ENCODE measurements at places on chromosomes 12 and 14.

DNA sequence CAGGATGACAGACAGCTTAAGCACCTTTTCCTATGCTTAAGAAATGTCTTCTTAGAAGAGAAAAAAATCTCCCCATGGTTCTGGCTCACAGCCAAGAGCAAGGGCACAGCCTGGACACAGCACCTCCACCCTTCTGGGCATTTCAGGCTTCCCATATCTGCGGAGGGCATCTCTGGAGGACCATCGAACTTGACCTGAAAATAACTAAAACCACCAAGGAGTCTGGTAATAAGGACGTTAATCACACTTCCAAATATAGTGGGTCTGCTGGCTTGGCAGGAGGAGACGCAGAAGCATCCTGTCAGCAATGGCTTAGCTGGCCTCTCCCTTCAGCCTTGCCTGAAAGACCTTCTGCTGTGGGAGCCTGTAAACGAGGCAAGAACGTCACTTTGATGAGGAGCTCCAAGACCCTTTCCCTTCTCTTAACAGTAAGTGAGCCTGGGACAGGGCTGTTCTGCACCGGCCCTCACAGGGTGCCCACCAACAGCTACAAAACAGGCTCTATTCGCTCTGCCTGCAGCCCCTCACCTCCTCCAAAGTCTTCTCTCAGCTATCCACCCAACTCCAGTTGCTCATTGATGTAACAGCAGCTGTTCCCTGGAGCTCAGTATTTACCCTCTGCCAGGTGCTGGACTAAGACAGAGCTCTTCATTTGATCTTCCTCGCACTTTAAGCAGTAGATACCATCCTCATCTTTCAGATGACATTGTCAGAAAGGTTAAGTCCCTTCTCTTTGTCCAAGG is 13.2 kb downstream of the SETD3 start:
- no peak for DNase-seq

DNA sequence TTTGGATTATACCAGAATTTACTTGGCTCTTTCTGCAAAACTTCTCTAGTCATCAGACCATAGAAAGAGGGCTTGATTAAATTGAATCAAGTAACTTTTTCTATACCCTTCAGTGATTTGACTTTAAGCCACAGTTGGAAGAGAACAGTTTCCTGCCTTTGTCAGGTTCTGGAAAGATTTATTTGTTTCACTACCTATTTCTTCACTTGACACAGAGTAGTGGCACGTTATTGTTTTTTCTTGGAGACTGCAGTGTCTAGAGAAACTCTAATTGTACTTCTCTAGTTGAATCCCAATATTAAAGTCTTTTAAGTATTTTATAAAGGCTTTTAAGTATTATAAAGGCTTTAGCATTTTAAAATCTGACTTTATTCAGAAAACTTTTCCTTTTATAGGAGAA is 138.1 kb downstream of the TMEM117 start:
- no peak for DNase-seq

DNA sequence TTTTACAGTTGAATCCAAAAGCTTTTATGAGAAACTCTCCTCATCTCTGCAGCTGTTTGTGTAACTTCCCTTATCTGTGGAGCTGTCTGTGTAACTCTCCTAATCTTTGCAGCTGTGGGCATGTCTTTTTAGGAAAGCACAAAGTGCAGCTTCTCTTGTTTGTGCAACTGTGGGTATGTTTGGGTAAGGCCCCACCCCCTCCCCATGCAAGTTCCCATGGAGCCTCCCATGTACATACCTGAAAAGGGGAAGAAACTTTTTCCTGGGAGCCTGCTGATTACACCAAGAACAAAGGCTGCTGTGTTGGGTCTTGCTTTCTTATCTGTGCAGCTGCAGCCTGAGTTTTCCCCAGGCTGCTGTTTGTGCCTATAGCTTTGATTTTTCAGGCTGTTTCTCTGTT is 42.7 kb upstream of the CDKN3 start:
- no peak for DNase-seq

- no peak for DNase-seq
Observed at GRCh38 chr12:25107920-25108319, 87.0 kb downstream of the DNAI7 start.

DNA sequence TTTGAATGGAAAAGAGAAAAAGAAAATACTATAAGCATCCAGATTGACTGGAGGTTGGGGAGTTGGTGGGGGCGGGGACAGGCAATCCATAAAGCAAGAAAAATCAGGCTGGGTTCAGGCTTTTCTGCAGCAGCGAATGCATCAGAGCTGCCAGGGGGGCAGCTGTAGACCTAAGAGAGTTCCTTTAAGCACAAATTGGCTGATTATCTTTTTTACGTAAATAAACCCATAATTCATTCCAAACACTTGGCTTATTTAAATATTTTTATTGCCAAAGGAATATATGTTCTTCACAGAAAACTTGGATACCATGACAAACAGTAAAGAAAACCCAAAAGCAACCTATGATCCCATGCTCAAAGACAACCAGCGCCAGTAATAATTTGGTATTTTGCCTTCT is 10.2 kb downstream of the BDKRB2 start:
- no peak for DNase-seq

DNA sequence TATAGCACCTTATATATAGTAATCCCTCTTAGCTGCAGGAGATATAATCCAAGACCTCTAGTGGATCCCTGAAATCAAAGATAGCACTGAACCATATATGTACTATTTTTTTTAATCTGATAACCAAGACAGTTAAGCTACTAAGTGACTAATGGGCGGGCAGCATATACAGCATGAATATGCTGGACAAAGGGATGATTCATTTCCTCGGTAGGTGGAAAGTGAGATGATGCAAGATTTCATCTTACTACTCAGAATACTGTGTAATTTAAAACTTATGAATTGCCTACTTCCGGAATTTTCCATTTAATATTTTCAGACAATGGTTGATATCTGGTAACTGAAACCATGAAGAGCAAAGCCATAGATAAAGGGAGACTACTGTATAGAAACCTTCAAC is 36.2 kb downstream of the PRMT8 start:
- DNase-seq = no peak

DNA sequence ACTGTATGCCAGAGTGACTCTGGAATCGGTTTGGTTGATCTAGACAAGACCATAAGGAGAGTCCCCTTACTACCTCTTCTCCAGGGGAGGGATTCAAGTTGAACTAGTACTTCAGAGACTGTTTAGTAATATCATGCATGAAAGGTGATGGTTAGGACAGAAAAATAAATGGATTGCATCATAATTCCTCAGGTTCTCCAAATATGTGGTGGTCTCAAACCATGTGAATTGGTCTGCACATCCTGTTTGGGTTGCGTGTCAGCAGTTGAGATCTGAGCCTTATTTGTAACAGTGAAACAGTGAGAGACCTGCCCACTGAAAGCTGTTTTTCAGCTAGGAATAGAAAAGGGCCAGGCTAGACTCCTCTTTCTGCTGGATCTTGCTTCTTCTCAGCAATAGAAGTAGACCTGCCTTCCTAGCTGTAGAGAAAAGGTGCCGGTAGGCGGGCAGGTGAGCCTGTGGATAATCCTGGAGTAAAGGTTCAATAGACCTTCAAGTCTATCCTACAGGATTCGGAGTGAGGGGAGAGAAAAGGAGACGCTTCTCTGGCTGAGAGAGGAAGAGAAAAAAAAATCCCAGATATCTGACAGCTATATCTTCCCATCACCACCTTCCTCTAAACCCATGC is 258.5 kb upstream of the E2F7 start:
- DNase-seq = no peak

- no peak for DNase-seq
Observed at GRCh38 chr12:42985506-42985905, 396.0 kb upstream of the PRICKLE1 start.

GRCh38 chr14:46686652-46687051 is 35.1 kb upstream of the RPL10L start:
- DNase-seq = no peak

- DNase-seq = peak; percentile 70
Observed at GRCh38 chr14:22689199-22689598, 45.0 kb upstream of the OR6J1 start.

GRCh38 chr14:43894534-43894933 is 612.5 kb downstream of the FSCB start:
- peak; percentile 3 for DNase-seq

DNA sequence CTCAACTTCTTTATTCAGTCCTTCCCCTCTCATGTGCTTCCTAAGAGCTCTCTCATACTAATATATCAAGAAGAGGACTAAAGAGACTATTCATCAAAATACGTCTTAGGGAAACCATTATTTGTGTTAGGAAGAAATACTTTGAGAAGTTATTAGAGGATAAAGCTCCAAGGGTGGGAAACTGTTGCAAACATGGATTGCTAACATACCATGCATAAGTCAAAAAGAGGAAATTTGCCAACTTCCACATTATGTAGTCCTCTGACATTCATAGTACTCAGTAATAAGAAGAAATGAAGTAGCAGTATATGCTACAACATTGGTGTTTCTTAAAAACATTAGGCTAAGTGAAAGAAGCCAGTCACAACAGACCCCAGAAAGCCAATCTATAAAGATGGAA is 128.8 kb upstream of the CLEC14A start:
- no peak for DNase-seq

- no peak for DNase-seq
Observed at GRCh38 chr12:38772437-38772836, 133.0 kb downstream of the CPNE8 start.

DNA sequence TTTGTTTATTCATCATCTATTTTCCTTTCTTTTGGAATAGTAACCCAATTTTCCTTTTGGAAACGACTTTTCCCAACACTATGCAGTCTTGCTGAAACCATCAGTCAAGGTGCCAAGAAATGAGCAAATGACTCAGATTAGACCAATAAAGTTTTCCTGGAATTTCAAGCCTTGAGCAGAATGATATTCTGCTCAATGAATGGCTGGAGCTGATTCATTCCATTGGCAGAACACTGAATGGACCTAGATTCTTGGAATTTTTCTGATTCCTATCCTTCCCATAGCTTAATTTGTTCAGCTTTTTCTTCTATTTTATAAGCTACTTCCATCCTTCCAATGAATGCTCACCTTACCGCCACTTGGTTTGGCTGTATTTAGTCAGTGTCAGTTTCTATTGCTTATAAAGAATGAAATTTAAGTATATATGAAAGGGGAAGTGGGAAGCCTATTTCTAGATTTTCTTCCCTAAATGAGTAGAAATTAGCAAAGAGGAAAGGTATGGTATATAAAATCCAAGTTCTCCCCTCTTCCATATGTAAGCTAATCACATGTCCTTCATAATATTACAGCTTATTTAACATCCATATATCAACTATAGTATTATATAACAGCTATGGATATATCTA is 89.0 kb downstream of the C14orf39 start:
- DNase-seq = no peak

- DNase-seq = peak; percentile 59
Observed at GRCh38 chr14:50957296-50957695, 13.0 kb upstream of the PYGL start.

- DNase-seq = no peak
Observed at GRCh38 chr12:57750561-57751431, 1.3 kb downstream of the CDK4 start.

DNA sequence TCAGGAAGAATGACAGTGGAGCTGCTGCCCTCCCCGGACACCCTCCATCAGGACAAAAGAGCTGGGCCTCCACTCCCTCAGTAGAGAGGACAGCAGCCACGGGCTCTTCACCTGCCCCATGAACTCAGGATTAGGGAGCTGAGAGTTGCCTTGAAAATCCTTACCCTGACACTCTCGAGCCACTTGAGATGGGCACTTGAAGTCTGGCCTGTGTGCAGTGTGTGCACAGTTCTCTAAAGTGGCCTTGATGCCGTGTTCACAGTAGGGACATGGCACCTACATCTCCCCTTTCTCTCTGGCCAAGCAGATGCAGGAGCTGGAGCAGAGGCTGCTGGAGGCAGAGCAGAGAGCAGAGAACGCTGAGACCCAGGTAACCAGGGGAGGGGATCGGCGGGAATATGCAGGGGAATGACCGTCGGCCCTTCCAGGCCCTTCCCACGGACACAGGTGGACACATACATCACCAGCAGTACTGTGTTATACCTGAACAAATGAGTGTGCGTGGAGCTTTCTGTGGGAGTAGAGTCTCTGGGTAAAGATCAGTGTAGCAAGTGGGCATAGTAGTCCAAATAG is 22.5 kb downstream of the PLEKHH1 start:
- DNase-seq = no peak

DNA sequence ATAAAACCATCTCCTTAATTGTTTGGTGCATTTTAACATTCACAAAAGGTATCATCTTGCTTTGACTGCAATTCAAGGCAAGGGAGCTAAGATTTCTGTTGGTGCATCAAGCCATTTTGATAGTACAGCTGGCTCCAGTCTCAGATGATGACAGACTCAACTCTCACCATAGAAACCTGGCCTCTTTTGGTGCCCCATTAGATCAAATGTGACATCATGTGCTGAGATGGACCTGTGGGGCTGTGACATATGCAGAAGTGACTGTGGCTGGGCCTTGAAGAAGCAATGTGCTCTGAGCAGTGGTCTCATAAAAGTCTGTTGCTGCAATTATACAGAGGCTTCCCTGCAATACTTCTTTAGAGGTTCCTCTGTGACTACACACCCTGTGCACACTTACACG is 88.4 kb downstream of the SLC2A13 start:
- no peak for DNase-seq

DNA sequence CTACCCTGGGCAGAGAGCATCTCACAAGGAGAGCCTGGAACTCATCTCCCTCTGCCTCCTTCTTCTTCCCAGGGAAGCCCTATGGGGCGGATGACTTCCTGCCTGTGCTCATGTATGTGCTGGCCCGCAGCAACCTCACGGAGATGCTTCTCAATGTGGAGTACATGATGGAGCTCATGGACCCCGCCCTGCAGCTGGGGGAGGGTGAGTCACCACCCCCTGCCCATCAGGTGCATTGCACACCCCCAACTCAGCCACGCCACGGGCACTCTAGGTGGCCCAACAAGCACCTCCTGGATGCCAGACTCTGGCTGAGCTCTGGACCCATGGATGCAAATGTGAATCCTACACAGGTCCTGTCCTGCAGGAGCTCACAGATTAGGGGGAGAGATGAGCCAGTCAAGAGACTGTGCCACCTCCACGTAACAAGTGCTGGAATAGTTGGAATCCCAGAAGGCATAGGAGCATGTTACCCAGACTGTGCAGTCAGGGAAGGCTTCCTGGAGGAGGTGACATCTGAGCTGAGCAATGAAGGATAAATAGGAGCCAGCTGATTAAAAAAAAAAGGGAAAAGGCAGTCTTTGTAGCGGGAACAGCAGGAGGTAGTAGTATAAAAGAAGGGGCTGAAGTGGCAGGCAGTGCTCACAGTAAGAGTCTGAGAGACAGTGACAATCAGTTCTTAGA is 71.9 kb downstream of the LGMN start:
- no peak for DNase-seq

GRCh38 chr14:53538316-53538881 is 385.3 kb upstream of the DDHD1 start:
- DNase-seq = no peak

DNA sequence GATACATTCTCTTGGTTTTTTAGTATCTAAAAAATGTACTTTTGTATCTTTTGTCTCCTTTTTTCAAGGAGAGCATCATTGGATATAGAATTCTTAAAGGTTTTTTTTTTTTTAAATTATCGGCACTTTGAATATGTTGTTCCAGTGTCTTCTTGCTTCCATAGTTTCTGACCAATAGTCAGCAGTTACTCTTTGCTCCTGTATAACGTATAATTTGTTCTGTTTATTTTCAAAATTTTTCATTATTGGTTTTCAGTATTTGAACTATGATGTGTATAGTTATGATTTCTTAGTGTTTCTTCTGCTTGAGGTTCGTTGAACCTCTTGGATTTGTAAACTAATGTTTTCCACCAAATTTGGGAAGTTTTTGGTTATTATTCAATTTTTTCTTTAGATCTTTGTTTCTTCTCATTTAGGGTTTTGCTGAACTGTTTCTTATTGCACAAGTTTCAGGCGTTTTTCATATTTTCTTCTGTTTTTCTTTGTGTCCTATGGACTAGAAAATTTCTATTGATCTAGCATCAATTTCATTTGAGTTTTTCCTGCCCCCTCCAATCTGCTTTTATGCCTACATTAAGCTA is 93.9 kb downstream of the PLBD1 start:
- DNase-seq = peak; percentile 48

Data from Caki2 (cell line).